Activated CD4-positive, alpha-beta T cell treated with anti-CD3 and anti-CD28 coated beads for 36 hours (primary cell): ENCODE measurements at places on chromosomes 13 and 19. TPM values are rescaled to one million over a fixed set of nuclear protein-coding genes. Genes with fewer than 3 reads are reported as not detected.

Gene TINCR
- total RNA-seq, result 0.27 TPM

Gene ZNF888
- 5.5 TPM for total RNA-seq

Gene DPF1
- 1.2 TPM for total RNA-seq

Gene ZNF571
- 2.4 TPM for total RNA-seq

Gene FGF21
- not detected for total RNA-seq

Gene DIRAS1
- 0.33 TPM for total RNA-seq

Gene FFAR1
- 0.23 TPM for total RNA-seq
